SK-MEL-5 (cell line): ENCODE measurements at places on chromosomes 16 and 17. TPM values are rescaled to one million over a fixed set of nuclear protein-coding genes. Genes with fewer than 3 reads are reported as not detected.

Gene DBNDD1
- total RNA-seq = 22.9 and 23.1 TPM in 2 replicates

Gene AIPL1
- not detected in 2 replicates for total RNA-seq

Gene TBC1D3
- not detected in 2 replicates for total RNA-seq

Gene SERPINF2
- total RNA-seq = 0.32 and 0.37 TPM in 2 replicates

Gene TMEM238L
- total RNA-seq = not detected in 2 replicates

Gene CACNG1
- total RNA-seq = not detected in 2 replicates

Gene LRRC46
- not detected in 2 replicates for total RNA-seq

Gene KCNH6
- total RNA-seq = not detected in 2 replicates

Gene GRIN2A
- total RNA-seq = 0.32 and 1.3 TPM in 2 replicates

Gene PPY
- 1.3 TPM in 1 of 2 replicates, not detected in the other for total RNA-seq

Gene CD300E
- not detected in 2 replicates for total RNA-seq

Gene ZMYND15
- 0.11 TPM in 1 of 2 replicates, not detected in the other for total RNA-seq

Gene MRPL12
- 24.9 and 29.5 TPM in 2 replicates for total RNA-seq

Gene FOXF1
- total RNA-seq = 0.03 TPM in 1 of 2 replicates, not detected in the other

Gene UNC13D
- total RNA-seq = 1.3 and 1.8 TPM in 2 replicates

Gene RCVRN
- not detected in 2 replicates for total RNA-seq

Gene TBC1D3I
- total RNA-seq = not detected in 2 replicates

Gene CNEP1R1
- total RNA-seq = 21.8 and 25.2 TPM in 2 replicates

Gene TK1
- total RNA-seq = 85.4 and 103 TPM in 2 replicates

Gene TVP23B
- total RNA-seq = 78.8 and 92.5 TPM in 2 replicates

Gene RANGRF
- 5.3 and 7.1 TPM in 2 replicates for total RNA-seq

Gene UMOD
- not detected in 2 replicates for total RNA-seq

Gene TPPP3
- 0.16 and 0.55 TPM in 2 replicates for total RNA-seq

Gene GRIN2C
- total RNA-seq = 0.40 TPM in 1 of 2 replicates, not detected in the other
